ENCODE measurements at places on chromosomes 4 and X.
A peak's percentile ranks its signal among the peaks of the same experiment; 100 is the strongest.

GRCh38 chr4:104128850-104129213, 365.9 kb downstream of the CXXC4 start:
- DNase-seq = no peak

GRCh38 chr4:68592673-68593072, 16.6 kb upstream of the UGT2B17 start:
- no peak for DNase-seq

DNA sequence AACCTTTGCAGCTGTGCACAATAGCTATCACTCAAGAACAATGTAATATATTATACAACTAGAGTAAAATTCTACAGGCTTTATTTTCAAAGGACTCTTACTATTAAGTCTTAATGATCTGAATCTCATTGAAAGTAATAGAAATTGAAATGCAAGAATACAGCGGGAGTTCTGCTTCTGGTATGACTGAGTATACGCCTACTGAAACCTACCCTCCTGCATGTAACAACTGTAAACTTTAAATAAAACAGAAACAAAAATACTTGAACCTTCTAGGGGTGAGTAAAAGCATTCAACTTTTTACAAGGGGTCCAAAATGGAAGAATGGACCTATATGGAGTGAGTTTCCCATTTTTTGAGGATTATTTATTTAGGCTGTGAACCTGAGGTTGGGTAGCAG, 13.5 kb downstream of the DCHS2 start:
- DNase-seq = no peak

GRCh38 chrX:153948847-153949805, 4.7 kb upstream of the RENBP start:
- no peak for DNase-seq

DNA sequence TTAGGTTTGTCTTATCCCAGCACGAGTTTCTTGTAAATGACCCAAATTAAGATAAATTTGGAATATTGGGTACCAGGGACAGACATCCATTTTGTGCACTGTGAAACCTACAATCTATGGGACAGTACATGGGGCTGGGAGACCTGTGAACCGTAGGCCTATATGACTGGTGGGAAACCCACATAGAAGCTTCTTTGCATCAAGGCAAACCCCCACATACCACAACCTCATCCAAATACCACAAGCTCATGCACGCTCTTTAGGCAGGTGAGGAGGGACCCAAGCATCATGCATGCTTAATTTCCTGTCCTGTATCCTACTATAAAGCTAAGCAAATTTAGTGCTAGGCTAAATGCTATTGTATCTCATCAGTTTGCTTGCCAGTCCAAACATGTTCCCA, 47.8 kb downstream of the NIPAL1 start:
- DNase-seq = no peak

DNA sequence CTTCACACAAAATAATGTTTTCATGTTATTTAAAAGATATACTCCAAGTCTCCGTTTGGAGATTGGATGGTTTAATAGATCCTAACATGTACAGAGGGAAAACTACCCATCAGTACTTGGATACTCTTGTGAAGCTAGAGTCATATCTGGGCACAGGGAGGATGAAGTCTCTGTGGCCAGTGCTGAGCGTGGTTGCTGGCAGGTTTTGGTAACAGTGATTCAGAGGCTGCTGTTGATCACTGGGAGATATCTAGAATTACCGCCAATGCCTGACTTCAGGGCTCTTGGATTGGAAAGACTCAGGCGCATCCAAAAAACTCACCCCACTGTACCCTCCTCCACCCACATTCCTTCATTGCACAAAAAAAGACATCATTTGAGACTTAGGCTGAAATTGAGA, 107.2 kb upstream of the PGRMC2 start:
- peak; percentile 31 for DNase-seq

GRCh38 chr4:36198068-36198808, 46.1 kb downstream of the ARAP2 start:
- no peak for DNase-seq

GRCh38 chrX:123818243-123818642, 41.6 kb upstream of the XIAP start:
- DNase-seq = no peak

DNA sequence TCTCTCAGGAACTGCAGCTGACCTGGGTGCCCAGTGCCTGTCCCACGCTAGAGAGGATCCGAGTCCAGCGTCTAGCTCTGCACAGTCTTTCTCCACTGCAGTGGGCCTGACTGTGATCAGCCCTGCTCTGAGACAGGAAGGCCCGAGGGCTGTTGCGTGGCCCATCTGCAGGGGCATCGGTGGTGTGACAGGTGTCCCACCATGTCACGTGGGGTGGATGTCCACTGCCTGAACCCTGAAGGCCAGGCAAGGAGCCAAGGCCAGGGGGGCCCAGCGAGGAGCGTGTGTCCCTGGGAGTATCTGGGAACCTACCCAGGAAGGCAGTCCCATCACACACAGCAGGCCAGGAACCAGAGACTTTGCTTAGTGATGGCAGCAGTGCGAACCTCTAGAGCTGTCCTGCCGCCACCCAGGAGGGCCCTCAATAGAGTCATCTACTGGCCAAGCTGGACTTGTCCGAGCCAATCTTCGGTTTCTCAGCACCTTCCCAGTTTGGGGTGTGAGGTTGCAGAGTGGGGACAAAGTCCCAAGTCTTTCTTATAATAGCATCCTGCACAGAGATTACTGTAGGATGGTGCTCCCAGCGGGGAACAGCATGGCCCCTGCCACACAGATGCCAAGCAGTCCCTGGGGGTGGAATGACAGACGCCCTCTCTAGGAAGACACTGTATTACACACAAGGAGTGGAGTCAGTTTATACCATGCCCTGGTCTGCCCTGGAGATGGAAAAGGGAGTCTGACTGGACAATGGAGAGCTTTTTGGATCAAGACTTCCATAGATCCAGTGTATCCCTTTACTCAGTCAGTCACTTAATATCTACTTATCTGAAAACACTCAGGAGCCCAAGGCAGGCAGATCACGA, 38.3 kb downstream of the DCTD start:
- DNase-seq = peak; percentile 28

GRCh38 chr4:16263056-16263455, 36.8 kb upstream of the TAPT1 start:
- no peak for DNase-seq

GRCh38 chrX:133847340-133847994, 137.9 kb downstream of the GPC3 start:
- no peak for DNase-seq

DNA sequence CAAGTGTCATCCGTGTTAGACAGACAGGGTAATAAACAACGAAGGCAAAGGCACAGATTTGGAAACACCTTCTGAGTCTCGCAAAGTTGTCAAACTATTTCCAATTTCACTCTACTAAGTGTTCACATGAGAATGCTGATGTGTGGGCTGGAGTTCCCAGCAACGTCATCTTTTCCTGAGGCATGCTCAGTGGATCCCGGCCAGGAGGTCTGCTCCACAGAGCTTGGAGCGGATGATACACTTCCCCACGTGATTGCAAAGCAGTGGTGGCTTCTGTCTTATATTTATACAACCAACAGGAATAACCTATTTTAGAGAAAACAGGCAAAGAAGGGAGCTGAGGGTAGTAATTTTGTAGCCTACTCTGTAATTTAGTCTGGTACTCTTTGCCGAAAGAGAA, 40.1 kb upstream of the PDK3 start:
- no peak for DNase-seq

GRCh38 chr4:143382596-143382995, 45.9 kb downstream of the GAB1 start:
- no peak for DNase-seq

DNA sequence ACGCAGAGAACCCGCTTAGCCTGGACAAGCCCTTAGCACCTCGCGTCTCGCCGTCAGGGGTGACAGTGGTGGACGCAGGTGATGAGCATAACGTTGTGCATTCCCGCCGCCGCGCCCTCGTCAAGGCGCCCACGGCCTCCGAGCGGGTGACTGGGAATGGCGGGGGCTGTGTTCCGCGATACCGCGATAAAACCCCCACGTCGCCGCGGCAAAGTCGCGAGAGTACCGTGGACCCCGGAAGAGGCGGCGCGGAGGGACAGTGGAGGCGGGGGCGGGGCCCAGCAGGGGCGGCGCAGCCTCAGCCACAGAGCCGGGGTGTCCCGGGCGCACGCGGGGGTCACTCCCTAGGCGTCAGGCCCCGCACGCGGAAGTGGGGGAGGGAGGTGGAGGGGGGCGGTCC, 53.8 kb downstream of the ZFYVE28 start:
- DNase-seq = no peak

DNA sequence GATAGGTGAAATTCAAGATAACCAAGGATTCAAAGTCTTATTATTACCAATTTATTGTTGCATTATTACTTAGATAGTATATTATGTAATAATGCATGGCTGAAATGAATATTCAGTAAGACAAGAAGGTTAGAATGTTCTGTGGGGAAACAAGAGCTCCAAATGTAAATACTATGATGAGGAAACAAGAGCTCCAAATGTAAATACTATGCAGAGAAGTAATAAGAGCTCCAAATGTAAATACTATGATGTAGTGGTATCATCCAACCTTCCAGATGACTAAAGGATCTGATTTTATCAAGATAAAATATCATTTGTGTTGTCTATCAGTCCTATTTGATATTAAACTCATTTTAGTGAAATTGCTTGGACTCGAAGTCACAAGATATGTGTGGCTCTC, 82.2 kb upstream of the PCDH18 start:
- DNase-seq = no peak

GRCh38 chr4:44017422-44017739, 431.2 kb downstream of the KCTD8 start:
- no peak for DNase-seq

DNA sequence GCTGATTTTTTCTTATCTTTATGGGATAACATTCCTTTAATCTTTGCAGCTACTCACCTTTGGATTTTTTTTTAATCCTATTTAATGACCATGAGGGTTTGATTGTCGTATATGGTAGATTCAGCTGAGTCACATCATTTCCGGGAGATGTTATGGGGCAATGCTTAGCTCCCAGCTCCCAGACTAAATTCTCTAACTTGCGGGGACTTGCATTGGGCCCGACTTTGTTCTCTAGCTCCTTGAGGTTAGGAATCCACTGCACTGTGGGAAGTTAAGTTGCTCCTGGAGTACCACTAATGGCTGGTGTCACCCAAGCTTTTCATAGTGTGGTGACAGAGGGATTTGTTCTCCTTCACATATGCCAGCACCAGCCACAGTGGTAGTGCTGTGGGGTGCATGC, 287.4 kb downstream of the TECRL start:
- no peak for DNase-seq

GRCh38 chr4:8319061-8319460, 49.5 kb downstream of the HTRA3 start:
- no peak for DNase-seq

GRCh38 chrX:100880368-100880767, 6.2 kb upstream of the NOX1 start:
- DNase-seq = no peak

- no peak for DNase-seq
These were observed 160.9 kb upstream of the GIMD1 start for GRCh38 chr4:106529348-106530023.

GRCh38 chrX:126272795-126273497, 106.9 kb upstream of the DCAF12L2 start:
- DNase-seq = no peak

GRCh38 chrX:39381422-39381821, 580.2 kb downstream of the MID1IP1 start:
- no peak for DNase-seq

- DNase-seq = no peak
These were observed 451.1 kb downstream of the ARAP2 start for GRCh38 chr4:35793045-35793722.

GRCh38 chr4:43471950-43472349, 579.4 kb downstream of the GRXCR1 start:
- no peak for DNase-seq

DNA sequence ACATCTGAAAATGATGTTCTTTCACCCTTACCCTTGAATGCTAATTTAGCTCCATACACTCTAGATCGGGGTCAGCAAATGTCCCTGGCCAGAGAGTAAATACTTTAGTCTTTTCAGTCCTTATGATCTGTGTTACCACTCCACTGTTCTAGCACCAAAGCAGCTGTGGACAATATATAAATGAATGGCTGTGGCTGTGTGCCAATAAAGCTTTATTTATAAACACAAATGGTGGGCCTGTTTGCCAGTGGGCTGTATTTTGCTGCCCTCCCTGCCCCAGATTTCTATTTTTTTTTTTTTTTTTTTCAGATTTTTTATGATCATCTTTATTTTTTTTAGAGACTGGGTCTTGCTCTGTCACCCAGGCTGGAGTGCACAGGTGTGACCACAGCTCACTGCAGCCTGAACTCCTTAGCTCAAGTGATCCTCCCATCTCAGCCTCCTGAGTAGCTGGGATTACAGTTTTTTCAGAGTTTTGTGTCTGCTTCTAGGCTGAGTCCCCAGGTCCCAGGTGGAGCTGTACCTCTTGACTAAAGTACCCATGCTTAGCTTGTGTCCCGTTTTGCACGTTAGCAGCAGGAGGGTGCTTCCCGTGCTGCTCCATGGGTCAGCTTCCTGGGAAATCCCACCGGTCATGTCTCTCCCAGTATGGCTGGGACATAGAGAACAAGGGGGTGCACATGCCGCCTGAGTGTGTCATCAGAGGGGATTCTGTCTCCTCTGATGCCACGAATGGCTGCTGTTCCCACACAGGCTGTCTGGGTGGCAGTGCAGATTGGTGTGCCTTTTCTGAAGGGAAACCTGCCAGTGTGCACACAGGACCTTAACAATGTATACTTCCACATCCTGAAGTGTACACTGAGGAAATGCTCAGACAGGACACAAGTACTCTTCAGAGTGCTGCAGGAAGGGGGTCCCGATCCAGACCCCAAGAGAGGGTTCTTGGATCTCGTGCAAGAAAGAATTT, 16.0 kb upstream of the GRPEL1 start:
- DNase-seq = no peak

DNA sequence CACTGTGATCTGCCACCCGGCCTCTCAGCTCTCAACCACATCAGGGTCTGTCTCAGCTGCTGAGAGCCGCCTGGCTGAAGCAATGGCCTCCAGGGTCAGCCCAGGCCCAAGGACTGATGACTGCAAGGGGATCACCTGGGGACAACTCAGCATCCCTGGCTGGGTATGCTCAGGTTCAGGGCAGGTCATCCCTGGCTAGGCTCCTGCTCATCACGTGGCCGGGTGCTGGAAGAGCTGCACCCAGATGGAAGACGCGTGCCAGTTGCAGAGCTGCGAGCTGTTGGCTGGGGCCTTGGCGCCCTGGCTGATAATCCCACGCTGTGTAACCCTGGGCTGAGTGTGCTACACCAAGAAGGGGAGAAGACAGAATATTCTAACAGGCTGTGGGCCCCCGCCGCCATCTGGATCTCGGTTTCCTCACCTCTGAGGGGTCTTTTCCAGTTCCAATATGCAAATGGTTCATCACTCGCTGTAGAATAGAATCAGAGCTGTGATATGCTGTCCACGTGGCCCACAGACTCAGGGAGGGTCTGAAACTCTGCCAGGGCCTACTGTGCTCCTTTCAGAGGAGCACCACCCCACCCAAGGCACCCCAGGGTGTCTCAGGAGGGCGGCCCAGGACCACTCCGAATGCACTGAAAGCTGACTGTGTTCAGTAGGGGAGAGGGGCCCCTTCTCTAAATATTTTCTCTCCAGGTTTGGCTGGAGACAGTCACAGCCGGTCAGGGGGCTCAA, 338.8 kb downstream of the BCOR start:
- DNase-seq = no peak

- no peak for DNase-seq
These were observed 386.1 kb upstream of the CNKSR2 start for GRCh38 chrX:20988118-20988517.

Data from BE2C (cell line).